ENCODE measurements at places on chromosomes 5 and 9.

DNA sequence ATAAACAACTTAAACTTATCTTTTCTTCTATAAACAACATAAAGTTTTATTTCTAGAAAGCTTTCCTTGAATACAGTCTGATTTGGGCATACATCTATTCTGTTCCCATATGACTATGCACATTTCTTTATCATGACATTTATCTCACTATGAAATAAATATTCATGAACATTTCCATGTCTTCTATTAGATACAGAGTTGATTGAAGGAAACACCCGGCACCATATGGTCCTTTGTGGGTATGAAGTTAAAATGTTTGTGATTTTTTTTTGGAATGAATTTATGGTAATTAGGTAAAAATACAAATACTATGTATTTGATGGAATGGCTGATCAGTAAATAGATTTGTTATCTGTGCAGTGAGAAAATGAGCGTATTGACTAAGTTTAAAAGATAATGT, 1209.8 kb upstream of the ACO1 start:
- no peak for DNase-seq

DNA sequence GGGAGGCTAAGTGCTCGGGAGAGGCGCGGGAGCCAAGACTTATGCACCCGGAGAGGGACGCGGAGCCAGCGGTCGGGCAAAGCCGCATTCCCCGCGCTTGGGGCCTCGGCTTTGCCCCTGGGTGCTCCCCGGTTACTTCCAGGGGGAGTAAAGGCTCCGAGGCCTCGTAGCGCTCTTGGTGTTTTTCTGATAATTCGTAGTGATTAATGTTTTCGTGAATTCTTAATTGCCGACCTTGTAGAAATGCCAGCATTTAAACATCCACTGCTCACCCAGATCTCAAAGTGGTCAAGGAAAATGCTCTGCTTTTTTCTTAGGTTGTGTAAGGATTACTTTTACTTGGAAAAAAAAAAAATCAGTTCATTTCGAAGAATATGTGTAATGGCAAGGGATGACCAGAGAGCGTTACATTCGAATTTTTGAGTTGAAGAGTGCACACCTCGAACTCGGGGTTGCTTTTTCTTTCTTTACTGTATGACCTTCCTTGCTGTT, 654 bp upstream of the TUT7 start:
- no peak for DNase-seq

DNA sequence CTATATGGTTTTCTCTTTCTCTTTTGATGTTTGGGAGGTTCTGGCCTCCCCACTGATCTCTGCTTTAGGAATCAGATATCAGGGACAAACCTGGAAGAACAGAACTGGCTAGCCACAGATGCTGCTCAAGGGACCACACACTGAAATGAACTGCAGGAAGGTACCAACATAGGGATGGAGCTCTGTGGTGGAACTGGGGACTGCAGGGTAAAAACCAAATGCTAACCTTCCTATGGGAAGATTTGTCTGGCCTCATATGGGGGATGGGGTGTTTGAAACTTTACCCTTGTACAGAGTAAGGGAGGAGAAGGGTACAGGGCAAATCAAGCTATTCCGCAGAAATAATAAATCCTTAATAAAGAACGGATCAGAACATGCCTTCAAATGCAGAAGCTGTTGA, 49.4 kb downstream of the ELOVL7 start:
- no peak for DNase-seq

- DNase-seq = no peak
Measured at GRCh38 chr5:15014809-15015208, 143.2 kb upstream of the ANKH start.

GRCh38 chr5:181173027-181173419, 25.6 kb downstream of the OR2V2 start:
- DNase-seq = no peak

DNA sequence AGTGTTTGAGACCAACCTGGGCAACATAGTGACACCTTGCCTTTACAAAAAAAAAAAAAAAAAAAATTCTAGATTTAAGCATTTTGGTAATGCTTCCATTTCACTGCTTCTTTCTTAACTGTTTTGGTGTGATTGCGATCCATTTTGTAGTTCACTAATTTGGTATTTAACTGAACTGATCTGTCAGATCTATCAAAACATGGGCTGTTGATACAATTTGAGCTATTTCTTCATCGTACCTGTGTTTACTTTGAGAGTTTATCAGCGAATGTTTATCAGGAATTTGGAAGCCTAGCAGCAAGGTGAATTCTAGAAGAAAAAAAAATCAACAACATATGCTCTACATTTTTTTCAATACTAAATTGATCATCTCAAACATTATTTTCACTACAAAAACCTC, 864.9 kb upstream of the WWC1 start:
- no peak for DNase-seq

DNA sequence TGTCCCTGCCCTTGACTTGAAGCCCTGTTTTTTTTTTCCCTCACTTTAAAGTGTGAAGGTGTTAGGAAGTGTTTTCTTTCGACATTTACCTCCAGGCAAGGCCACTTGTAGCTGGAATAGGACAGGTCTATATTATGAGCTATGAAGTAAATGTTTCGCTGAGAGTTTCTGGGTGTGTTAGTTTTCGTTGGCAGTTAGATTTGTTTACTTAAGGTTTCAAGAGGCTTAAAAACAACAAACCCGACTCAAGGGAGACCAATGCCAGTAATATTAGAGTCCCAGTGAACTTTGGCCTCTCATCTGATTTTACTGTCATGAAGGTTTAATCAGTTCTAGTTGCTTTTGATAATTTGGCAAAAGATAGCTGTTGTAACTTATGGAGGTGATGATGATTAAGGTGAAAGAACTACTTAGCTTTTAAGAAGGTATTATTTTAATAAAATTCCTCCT, 25.2 kb downstream of the OCLN start:
- peak; percentile 66 for DNase-seq

- no peak for DNase-seq
Measured at GRCh38 chr9:81096625-81097024, 592.7 kb downstream of the TLE1 start.

- DNase-seq = no peak
Measured at GRCh38 chr5:164679461-164679860, 1174.0 kb downstream of the MAT2B start.

GRCh38 chr5:16909464-16909863, 26.6 kb downstream of the MYO10 start:
- DNase-seq = peak; percentile 47

DNA sequence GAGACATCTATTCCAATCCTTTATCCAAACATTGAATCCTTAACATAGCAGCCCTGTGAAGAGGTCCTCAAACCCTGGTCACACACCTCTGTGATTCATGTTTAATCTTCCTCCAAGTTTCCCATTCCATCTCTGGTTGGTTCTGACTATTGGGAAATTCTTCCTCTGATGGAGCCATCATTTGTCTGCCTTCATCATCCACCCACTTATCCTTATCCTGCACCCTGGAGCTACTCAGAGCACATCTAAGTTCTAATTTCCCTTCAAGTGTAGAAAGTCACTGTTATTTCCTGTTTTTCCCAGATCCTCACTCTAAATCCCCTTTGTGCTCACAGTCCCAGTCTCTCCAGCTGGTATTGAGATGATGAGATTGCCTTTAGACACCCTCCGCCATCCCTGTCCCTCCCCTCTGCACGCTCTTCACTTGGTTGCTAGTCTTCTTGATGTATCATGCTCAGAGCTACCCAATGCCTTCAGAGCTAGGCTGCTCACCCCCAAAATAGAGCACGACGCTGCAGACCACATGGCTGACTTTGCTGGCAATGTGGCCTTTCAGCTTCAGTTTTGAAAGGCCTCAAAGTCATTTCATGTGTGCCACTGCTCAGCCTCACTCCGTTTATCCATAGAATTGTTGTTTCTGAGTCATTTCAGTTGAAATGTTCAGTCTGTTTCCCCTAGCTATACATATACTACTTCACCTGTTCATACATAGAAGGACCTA, 154.3 kb downstream of the PALM2AKAP2 start:
- no peak for DNase-seq

DNA sequence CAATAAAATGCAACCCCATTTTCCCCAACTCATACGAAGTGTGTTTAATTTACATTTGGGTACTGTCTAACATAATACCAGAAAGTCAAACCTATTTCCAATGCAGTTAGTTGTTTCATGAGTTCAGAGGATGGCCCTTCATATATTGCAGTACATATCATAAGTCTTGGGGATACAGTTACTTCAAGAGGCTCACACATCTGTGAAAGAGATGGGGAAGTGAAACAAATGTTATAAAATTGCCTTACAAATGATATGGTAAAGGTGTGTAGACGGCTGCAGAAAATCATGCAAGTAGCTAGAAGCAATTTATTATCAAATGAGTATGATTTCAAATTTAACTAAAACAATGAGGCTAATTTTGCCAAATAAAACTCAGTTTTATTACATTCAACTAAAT, 219.0 kb upstream of the CDH12 start:
- DNase-seq = no peak

DNA sequence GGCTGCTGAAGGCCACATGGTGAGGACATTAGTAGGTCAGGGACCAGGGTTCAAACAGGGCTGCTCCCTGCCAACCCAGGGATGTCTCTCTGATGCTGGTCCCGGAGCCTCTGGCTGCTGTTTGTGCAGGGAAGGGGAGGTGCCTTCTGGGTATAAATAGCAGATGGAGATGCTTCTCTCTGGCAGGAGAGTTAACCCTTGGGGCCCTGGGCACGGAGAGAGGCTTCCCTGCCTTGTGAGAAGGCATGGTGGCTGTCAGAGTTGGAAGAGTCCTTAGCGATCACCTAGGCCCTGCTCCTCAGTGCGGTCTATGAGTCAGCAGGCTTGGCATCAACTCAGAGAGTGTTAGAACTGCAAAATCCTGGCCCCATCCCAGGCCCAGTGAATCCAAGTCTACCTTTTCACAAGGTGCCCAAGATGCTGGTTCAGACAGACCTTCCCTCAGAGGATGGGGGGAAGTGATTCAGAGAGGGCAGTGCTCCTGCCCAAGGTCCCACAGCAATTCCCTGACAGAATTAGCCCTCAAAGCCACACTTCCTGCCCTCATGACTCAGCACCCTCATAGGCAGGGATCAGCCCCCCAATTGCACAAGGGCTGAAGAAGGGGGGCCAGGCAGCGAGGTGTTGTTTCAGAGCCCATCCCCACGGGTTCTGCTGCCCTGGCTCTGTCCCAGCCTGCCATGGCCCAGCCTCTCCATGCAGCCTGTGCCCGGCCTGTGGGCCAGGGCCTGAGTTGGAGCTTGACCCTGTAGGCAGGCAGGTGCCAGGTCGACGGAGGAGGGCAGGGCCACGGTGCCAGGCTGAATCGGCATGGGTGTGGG, 25.6 kb downstream of the CAMK2A start:
- peak; percentile 34 for DNase-seq

DNA sequence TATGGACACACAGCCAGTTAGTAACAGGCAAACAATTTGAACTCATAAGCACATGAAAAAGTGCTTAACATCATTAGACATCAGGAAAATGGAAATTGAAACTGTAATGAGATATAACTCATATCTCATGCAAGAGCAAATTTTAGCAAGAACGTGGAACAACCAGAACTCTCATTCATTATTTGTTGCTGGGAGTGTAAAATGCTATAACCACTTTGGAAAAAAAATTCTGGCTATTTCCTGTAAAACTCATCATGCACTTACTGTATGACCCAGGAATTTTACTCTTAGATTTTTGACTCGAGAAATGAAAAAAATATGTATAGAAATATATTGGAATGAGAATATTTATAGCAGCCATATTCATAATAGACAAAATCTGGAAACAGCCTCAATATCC, 205.7 kb upstream of the PUM3 start:
- DNase-seq = no peak

GRCh38 chr9:116279230-116279629, 125.6 kb downstream of the PAPPA start:
- DNase-seq = no peak

DNA sequence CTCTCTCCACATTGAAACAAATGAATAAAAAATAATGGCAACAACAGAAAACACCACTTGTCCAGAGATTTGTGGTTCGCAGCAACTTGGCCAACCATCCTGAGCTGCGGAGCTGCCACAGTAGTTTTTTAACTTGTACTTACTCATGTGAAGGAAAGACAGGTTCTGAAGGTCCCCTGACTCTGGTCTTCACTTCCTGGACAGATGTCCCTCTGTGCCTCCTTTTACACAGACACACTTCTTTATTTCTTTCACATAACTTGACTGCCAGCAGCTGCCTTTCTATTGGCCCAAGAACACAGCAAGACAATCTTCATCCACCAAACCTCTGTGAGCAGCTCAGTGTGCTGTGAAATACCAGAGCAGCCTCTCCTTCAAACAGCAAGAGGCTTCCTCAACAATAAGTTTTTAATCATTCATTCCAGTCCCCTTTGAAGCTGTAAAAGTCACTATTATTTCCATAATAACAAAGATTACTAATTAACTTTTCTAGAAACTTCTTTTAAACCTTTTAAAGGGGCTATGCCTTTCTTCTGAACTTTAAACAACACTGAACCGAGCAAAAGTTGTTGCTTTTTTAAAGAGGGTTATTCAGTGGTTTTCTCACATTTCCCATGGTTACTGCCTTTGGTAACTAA, 198.7 kb downstream of the NR2F1-AS1 start:
- no peak for DNase-seq

- DNase-seq = peak; percentile 96
Measured at GRCh38 chr9:131277910-131278701, 1.8 kb upstream of the FAM78A start.

GRCh38 chr5:75862872-75863271, 145.6 kb upstream of the POC5 start:
- DNase-seq = no peak

DNA sequence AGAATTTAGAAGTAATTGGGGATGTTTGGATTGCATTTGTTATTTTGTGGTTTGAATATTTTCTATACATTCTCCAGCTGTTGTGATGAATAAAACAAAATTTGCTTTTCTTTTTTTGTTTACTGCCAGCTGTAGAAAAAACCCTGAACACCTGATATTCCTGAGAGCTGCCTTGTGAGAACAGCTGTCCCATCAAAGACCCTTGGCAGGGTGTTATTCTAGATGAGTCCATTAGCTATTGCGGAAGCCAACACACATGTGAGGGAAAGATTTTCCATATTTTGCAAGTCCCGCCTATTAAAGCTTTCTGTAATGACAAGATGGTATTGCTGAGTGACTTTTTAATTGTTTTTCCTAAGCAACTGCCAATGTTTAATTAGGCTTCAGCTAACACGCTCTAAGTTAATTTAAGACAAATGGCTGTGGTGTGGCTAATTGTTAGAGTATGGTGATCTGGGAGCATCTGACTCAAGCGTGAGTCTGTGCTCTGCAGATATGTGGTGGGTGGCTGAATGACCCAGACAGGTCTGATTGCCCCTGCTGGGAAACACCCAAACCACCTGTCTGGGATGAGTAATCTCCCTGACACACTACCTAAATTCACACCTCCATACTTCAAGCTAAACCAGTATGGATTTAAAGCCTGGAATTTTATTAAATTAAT, 86.5 kb upstream of the PRLR start:
- no peak for DNase-seq

DNA sequence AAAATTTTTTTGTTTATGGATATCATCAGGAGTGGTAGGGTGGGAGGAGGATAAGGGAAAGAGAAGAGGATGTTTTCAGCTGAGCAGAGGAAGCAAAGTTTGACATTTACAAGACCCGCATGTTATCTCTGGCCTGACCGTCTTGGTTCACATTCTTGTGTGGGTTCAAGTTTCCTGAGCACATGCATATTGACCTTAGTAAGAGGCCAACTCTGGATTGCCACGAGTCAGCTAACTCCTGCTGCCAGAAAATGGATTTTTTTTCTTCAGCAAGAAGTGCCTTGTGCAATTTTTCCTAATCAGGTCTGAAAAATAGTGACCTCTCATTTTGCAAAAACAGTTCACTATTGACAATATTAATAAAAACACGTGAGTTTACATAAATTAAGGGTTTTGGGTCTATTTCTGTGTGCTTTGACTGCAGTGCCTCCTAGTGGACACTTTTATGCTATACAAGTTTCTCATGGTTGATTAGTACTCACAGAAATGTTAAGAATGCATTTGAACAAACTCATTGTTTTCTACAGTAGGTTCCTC, 27.1 kb upstream of the BASP1 start:
- no peak for DNase-seq

Measured in NCI-H510A (cell line).